Activated CD4-positive, CD25-positive, alpha-beta regulatory T cell treated with anti-CD3 and anti-CD28 coated beads, Interleukin-2, amount 50 U/mL, for 72 hours (primary cell): ENCODE measurements at places on chromosomes 2 and 18.

- no peak for DNase-seq
Measured at GRCh38 chr2:175523001-175523400, 341.5 kb upstream of the ATP5MC3 start.

DNA sequence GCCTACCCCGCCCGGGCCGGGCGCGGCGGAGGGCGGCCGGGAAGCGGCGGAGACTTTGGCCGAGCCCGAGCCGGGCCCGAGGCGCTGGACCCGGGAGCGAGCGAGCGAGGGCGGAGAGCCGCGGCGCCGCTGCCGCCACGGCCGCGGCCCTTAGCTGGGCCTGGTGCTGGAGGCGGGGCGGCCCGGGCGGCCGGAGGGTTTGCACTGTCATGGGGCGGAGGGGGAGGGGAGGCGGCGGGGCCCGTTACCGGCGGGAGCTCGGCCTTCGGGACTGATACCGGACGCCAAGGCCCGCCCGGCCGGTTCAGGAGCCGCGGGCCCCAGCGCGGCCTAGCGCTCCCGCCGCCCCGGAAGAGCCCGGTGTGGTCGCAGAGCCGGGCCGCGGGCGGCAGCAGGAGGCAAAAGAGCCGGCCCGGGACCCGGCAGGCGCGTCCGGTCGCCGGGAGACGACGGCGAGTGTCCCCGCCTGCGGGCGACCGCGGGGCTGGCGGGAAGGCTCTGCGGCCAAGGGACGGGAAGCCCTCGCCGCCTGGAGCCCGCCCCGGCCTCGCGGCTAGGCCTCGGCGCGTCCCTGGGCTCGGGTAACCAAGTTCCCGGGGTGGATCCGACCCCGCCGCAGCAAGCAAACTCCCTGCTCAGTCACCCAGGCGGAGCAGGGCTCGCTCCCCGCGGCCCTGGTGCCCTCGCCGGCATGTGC, 697 bp downstream of the KCMF1 start:
- DNase-seq: peak; percentile 71

DNA sequence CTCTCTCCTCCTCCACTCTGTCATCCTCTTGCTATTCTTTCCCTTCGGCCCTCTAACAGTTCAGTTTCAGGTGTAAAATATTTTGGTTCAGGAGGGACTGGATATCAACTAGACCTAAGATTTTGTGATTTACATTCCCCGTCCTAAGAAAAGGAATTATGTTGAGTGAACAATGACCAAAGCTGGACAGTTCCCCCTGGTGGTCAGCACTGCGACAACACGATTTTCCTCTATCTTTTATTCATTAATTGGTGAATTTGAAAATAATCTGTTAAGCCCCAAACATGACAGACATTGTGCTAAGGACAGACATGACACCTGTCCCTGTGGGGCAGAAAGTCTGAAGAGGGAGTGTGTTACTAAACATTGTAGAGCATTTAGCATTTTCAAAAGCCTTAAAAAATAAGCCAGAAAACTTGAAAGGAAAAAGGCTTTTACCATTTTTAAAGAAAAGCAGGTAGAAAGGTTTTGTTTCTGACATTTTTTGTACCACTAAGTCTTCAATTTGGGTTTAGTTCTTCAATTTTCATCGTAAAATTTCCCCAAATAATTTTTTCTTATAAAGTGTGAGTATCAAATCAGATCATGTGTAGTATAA, 28.4 kb upstream of the GTF2A1L start:
- DNase-seq: no peak

DNA sequence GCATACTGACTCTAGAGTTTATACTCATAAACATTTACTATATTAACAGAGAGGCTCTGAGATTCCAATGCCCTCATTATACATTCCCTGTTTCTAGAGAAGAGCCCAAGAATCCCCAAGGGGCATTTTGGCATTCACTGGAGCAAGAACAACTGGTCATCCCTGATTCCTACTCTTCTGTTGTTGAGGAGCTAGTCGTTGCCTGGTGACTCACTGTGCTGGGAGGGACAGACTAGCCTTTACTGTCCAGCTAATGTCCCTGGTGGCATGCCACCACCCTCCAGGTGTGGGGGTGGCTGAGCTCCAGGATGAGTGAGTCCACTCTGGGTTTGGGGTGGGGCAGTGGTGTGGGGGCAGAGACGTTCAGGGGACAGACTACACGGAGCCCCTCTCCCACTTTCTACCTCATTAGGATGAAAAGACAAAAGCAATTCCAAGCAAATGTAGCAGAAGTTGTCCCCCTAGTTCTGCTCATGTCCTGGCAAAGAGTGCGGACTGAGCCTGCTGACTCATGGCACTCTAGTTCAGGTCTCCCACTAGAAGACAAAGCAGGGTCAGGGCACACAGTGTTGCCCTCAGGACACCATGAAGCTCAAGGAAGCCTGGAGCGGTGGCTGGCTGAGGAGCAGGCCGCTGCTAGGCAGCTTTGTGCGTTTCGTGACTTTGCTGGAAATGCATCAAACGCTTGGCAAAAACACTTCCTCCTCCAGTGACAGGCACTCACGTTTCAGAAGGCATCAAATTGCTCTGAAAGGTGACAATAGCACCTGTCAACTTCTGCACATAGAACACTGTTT, 49.4 kb downstream of the RHOB start:
- DNase-seq: no peak

GRCh38 chr2:166304656-166305055, 71.1 kb downstream of the SCN9A start:
- no peak for DNase-seq

- no peak for DNase-seq
Measured at GRCh38 chr2:160351956-160352355, 141.7 kb downstream of the RBMS1 start.

DNA sequence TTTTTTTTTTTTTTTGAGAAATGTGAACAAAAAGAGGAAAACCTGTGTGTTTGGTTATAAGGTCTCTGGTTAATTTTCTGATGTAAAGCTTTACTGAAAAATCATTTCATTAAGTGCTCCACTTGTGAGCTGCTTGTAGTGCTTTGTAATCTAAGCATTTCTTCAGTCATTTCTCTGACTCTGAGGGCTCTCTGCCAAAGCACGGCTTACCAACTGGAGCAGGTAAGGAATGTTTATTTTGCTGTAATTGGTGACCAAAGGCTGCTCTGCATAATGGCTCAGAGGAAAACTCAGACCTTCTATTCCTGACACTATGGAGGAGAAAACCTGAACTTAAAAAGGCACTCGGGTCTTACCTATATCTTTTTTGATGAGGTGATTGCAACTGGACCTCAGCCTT, 848.8 kb downstream of the MBD2 start:
- no peak for DNase-seq

- DNase-seq: no peak
Measured at GRCh38 chr18:33579349-33580215, 1.6 kb downstream of the ASXL3 start.
